ENCODE measurements at places on chromosomes 16 and 17.

DNA sequence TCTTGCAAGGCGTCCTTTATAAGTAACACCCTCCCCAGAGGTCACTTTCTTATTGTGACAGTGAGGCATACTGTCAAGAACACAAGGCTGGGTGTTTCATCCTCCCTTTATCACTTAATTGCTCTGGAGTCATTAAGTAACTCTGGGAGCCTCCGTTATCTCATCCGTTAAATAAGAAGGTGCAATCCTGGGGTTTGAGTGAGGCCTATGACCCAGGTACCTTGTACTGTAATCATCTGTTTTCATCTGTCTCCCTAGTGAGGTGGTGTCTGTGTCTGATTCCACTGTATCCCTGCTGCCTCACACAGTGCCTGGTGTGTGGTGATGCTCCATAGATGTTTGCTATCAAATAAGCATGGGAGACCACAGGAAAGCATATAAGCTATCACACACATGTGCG, 17.7 kb downstream of the TNS4 start:
- DNase-seq, result no peak

GRCh38 chr16:10297341-10298006, 88.4 kb upstream of the ATF7IP2 start:
- DNase-seq, result no peak

DNA sequence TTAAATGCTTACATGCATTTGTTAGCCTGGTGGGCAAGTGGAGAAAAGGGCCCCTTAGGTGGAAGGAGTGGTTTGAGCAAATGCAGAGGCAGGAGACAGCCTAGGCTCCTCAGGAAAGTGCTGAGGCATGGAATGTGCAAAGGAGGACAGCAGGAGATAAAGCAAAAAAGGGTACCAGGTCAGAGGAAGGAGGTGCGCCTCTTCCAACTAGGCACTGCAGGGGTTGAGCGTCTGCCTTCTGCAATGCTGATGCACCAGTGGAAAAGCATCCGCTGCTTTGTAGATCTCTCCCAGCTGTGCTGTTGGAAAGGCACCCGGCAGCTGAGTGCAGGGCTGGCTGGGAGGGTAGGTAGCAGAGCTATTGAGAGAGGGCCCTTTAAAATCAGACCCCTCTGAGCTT, 287.0 kb upstream of the XYLT1 start:
- no peak for DNase-seq

GRCh38 chr17:80876950-80877728, 114.5 kb upstream of the CHMP6 start:
- DNase-seq, result no peak

DNA sequence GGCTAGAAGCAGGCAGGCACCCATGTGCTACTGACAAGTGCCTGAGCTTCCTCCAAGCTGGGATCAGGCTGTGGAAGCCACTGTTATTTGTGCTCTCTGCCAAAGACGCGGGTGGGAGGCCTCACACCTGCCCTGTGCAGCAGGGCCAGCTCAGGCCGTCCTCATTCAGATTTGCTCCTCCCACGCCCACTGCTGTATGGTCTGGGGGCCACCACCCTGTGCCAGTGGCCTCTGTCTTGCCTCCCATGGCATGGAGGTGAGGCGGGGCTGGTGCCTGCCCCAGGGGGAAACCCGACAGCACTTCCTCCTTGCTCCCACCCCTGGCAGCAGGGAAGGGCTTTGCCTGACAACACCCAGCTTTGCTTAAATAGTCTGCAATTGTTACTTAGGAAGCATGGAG, 356.5 kb upstream of the CDH8 start:
- no peak for DNase-seq

- peak; percentile 91 for DNase-seq
Observed at GRCh38 chr17:17416007-17416399, 60.8 kb upstream of the MED9 start.

DNA sequence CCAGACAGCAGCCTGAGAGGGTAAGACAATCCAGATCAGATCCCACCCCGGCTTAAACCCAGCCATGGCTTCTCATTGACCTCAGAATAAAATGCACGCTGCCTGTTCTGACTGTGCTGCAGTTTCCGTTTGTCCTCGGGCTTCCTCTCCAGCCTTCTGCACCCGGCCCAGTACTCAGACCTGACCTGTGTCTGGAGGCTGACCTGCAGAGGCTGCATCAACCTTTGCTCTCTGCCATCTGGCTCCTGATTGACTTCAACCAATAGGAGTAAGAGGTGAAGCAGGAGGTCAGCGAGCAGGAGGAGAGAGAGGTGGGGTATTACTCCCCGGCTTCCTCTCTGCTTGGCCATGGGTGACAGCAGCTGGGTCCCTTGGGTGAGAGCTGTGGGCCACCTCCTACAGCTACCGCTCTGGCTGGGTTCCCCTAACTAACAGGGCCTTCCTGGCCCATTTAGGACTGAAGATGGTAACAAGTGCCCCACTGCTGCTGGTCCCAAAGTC, 46.7 kb downstream of the C16orf82 start:
- no peak for DNase-seq

- peak; percentile 76 for DNase-seq
Observed at GRCh38 chr17:50479522-50480141, 972 bp downstream of the RSAD1 start.

DNA sequence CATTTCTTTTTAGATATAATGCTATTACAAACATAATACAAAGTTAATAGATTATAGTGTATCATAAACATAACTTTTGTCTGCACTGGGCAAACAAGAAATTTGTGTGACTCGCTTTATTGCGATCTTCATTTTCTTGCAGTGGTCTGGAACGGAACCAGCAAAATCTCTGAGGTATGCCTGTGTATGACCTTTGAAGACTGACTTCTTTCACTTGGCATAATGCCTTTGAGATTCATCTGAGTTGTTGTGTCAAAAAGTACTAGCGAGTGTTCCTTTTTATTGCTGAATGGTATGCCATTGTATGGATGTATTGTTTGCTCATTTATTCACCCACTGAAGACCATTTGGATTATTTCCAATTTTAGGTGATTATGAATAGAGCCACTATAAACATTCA, 69.2 kb downstream of the TANC2 start:
- no peak for DNase-seq

- DNase-seq, result no peak
Observed at GRCh38 chr17:50240851-50241250, 33.4 kb upstream of the TMEM92 start.

DNA sequence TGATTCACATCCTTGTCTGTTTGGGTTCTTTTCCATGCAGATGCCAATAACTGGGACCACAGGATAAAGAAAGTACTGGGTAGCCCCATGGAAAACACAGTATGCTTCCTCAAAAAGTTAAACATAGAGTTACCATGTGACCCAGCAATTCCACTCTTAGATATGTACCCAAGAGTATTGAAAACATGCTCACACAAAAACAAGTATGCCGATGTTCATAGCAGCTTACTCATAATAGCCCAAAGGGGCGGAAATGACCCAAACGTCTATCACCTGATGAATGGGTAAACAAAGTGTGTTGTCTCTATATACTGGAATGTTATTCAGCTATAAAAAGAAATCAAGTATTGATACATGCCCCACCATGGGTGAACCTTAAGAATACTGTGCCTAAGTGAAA, 55.4 kb downstream of the CYB5B start:
- no peak for DNase-seq
